ENCODE measurements at places on chromosomes 4 and X. TPM values are rescaled to one million over a fixed set of nuclear protein-coding genes. Genes with fewer than 3 reads are reported as not detected.

- peak; percentile 72 for DNase-seq
These were observed 1.4 kb downstream of the CXCR3 start for GRCh38 chrX:71616672-71617529.

DNA sequence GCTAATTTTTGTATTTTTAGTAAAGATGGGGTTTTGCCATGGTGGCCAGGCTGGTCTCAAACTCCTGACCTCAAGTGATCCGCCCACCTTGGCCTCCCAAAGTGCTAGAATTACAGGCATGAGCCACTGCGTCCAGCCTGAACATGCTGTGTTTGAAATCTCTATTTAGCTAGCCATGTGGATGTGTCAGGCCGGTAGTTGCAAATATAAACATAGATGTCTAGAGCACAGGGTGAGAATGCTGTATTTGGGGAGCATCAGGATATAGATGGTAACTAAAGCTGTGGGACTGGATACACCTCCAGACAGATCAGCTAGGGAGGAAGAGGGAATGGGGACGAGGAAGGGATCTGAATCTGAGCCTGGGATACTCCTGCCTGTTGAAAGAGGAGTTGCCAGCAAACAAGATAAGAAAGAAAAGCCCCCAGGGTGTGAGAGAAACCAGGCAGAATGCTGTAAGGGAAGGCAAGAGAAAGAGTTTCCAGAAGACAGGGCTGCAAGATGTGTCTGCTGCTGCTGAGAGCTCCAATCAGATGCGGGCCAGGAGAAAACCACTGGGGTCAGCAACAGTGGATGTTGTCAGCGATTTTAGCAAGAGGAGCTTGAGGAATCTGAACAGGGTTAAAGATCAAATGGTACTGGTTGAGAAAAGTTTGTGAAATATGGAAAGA, 177.4 kb downstream of the PALLD start:
- no peak for DNase-seq

DNA sequence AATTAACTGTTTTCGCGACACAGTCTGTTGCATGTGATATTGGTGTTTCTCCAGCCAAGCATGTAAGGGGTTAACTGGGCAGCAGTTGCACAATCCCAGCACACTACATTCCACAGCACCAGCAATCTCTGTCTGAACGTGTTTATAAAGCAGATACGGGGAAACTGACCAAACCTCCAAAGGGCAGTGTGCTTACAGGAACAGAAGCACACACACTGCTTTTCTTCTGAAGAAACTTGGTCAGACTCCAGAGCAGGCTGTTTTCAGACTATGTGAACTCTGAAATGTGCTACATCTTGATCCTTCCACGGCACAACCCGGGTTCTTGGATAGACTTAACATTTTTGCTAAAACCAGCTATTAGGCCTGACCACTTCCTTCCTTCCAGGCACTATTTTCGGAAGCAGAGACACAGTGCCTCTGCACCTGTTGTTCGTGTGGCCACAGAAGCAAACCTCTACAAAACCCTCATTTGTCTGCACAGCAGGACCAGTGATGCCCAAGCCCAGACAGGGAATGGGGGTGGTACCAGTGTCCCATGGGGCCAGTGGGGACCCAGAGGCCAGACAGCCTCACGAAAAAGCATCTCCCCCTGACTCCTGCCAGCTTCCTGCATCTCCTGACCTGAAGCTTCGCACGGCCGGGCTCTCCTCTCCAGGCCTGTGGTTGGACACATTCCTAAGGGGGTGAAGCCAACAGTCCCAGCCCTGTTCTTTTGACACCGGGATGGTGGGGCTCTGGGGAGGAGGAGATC, 90.1 kb downstream of the IRF2 start:
- no peak for DNase-seq

GRCh38 chr4:107804956-107805355, 19.8 kb upstream of the SGMS2 start:
- no peak for DNase-seq

Gene RTL9
- total RNA-seq, result 0.35 TPM

GRCh38 chr4:52713456-52713937, 37.7 kb downstream of the ERVMER34-1 start:
- no peak for DNase-seq

DNA sequence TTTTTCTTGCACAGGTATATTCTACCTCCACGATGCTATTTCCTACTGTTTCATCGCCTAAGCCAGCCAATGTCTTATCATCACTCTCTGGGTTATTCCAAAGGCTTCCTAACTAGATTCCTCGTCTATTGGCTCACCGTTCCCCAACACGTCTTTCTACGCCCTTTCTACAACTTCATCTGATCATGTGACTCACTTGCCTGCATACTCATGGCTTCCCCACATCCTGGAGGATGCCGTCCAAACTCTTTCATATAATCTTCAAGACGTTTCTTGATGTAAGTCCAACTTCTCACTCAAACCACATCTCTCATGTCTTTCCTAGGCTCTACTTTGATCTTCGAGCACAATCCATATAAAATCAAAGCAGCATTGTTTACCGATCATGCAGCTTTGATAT, 322.0 kb upstream of the PPARGC1A start:
- DNase-seq, result no peak

DNA sequence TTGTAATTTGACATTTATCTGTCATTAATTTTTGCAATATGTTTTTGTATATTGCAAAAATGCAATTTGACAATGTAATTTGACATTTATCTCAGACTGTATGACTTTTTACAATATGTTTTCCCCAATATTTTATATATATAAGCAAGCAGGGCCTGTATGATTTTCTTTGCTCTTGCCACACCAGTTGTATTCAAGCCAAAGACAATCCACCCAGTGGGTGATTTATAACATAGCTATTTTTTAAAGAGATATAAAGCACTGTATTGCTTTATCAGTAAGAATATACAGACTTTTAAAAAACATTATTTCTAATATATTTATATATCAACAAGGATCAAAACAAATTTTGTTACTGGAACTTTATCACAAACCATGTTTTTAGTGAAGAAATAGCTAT, 47.3 kb downstream of the SLIT2 start:
- no peak for DNase-seq

Gene GPR173
- 3.2 TPM for total RNA-seq

GRCh38 chr4:145760961-145761929, 81.3 kb downstream of the C4orf51 start:
- peak; percentile 86 for DNase-seq

DNA sequence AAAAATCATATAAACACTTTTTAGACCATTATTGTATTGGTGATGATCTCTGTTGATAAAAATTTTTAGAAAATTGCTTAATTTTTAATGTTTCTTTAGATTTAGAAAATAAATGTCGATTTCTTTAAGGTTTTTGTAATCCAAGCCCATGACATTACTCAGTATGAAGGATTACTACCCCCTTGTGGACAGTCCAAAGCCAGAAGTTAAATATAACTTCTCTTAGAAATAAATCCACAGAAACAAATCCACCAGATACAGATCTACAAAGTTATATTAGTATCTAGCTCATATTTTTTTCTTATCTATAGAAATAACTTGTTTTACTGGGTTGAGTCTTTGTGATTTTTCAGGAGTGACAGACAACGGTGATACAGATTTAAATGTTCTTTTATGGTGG, 18.9 kb downstream of the TIFA start:
- no peak for DNase-seq
